ENCODE measurements at places on chromosomes 1 and 21.

DNA sequence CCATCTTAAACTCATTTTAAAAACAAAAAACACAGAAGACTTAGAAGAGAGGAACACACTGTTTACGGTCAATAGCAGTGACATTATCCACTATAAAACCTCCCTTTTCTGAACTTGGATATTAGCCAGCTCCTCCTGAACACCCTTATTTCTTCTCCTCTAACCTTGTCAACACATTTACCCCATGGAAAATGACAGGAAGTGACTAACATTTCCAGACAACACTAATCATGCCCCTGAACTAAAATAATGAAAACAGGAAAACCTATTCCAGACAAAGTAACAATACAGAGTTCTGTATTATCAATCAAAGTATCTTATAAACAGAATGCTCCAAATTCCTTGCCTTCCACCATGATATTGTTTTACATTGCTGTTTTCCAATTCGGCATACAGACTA is 45.3 kb downstream of the PALMD start:
- DNase-seq, result no peak

DNA sequence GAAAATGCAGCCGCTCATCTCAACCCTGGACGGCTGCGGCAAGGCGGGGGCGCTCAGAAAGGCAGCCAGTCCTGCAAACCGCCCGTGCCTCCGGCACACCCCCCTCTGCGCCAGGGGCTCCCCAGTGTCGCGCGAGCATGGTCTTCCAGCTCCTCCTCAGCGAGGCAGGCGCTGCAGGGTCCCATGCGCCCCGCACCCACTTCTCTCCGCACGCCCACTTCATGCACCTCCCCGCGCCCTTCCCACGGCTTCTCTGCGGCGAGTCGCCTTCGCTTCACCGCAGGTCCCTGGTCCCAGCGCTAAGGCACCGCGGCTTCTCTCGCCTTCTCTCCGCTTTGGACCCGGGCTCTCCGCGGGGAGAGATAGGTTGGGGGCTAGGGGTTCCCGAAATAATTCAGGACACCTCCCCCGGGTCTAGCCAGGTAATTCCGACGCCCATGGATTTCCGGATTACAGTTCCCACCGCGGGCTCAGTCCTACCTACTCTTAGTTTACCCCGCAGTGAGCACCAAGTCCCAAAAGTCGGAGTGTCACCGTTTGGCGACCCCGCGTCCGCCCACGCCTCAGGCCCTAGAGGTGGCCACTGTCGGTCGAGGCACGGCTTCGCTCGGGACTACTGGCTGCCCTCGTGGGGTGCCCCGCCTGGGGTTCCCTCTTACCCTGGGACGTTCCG is 67.5 kb downstream of the SYT2 start:
- DNase-seq, result no peak

- DNase-seq, result no peak
Observed at GRCh38 chr1:191099696-191100095, 622.0 kb upstream of the BRINP3 start.

DNA sequence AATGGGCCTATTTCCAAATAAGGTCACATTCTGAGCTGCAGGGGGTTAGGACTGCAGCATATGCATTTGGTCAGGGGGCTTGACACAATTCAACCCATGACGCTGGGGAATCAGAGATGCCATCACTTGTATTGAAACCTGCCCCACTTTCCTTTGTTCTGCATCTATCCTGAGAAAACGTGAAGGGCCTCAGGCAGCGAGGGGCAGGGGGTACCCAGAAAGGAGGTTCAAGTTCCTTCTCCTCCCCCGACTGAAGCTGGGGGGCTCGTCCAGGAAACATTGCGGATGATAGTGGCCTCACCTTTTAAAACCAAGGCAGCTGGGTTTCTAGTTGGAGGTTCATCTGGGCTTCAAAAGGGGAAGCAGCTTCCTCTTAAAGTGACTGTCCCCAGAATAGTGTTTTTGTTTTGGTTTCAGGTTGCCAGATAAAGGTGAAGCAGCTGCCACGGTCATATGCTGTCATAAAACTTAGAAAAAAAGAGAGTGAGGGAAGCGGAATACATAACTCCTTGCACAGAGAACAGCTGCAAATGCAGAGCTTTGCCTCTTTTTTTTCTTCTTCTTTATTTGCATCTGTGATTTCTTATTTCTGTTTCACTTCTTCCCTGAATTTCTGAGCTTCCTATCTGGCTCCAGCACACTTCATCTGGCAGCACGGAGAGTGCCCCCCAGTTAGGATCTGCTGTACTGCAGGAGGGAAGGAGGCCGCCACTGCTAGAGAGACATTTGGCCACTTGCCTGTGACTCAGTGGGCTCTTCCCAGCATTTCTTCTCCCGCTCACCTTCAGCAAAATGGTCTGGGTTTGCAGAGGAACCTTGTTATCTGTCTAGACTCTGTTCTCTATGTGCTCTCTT is 142.0 kb downstream of the AJAP1 start:
- DNase-seq, result no peak

DNA sequence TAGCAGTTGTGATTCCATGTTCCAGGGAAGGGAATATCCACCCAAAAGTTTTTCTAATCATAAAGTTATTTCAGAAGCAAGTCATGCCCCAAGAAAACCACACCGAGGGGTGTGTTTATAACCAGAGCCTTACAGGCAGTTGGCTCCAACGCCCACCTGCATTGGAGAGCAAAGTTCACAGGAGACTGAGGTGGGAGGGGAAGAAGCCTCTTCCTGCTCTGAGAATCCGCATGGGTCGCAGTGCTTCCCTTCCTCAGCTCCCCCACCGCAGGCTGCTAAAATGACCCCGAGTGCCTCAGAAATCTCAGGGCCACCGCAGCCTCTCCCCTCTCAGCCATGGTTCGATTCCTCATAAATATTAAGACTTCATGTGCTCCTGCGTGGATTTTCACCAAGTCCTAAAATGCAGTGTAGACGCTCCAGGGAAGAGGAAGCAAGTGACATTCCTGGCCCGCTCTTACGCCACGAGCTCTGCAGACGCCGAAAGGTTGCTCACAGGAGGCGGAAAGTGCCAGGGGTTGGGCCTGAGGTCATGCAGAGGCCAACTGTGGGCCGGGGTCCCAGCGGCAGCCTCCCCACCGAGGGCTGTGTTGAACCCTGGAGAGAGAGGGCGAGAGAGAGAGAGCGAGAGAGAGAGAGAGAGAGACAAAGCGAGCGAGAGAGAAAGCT is 13.4 kb upstream of the SPSB1 start:
- no peak for DNase-seq

- no peak for DNase-seq
Observed at GRCh38 chr1:95396557-95396956, 162.5 kb downstream of the RWDD3 start.

DNA sequence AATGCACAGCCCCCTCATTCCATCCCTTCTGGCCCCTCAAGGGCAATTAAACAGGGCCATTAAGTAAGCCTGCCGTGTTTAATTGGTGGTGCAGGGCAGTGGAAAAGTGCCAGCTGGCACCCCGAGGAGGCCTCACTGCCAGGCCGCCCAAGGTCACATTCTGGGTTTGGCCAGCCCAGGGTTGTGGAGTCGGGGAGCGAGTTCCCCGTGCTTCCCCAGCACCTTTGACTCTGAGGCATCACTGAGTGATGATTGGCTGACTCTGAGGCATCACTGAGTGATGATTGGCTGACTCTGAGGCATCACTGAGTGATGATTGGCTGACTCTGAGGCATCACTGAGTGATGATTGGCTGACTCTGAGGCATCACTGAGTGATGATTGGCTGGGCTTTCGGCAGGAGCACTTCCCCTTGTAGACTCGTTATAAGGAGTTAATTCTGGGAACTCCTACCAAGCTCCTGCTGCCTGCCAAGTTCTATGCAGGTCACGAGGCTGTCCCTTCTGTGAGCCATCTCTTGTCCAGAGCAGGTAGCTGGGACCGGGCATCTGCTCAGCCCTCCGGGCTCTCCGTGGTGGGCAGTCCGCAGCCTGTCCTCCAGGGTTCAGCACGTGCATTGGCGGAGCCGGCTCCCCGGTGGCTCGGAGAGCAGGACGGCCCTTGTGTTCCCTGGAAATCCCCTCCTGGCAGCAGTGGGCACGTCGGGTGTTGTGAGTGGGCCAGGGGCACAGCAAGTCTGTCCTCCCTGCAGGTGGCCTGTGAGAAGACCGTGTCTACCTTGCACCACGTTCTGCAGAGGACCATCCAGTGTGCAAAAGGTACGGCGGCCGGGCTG is 20.9 kb downstream of the CSTB start:
- DNase-seq, result no peak

DNA sequence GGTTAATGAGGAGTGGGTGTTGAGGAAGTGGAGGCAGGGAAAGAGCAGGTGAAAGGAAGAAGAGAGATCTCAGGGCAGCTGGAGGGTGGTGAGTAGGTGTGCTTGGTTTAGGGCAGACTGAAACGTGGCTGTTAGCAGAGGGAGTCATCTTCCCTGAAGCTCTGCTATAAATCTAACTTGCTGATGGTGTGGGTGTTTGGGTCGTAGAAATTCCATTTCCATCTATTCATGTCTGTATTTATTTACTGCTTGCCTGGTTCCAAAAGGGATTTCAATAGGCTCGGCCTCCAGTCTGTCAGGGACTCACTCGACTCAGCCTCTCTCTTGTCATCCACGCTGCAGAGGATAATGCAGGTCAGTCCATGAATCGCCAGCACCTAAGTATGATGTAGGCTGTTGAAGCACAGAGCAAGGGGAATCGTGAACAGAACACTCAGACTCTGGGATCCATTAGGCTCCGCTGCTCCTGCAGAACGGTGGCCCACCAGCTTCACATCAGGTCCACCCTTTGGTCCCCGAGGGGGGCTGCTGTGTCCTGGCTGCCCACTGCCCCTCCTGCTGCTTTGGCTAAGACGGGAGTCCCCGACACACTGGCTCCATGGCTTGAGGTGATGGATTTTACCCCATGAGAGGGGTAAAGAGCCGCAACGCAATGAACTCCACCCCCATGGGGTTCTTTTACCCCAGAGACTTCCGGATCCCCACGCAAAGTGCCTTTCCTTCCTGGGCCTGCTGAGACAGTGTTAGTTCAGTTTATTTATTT is 156.2 kb downstream of the RHOU start:
- DNase-seq, result no peak

DNA sequence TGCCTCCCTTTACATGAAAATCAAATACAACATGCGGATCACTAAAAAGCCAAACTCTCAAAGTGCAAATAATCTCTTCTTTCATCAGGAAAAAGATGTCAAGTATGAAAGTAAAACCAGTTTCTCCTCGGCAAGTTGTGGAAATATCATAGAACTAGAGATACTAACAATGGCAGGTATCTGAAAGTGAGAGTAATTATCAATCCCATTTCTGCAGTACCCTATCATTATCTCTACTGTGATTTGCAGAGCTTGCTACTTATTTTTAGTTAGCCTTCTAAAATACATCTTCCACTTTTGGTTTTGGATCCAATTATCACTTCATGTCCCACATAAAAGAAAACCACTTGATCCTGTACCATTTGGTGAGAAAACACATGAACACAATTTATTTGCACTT is 3.0 kb downstream of the TP53BP2 start:
- no peak for DNase-seq

DNA sequence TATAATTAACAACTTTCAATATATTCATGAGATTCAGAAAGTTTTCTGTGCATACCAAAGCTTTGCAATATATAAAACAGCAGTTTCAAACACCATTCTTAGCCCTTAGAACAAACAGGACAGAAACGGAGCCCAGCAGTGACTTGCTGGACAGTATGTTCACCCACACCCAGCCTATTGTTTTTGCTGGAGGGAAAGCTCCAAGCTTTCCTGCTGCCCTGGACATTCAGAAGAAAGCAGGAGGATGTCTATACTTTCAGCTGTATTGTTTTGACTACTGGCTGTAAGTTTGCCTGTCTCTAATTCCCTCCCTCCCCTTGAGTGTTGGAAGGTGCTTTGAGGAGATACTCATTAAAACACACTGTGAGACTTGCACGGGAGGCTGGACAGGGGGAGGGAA is 9.6 kb downstream of the DENND2C start:
- no peak for DNase-seq

DNA sequence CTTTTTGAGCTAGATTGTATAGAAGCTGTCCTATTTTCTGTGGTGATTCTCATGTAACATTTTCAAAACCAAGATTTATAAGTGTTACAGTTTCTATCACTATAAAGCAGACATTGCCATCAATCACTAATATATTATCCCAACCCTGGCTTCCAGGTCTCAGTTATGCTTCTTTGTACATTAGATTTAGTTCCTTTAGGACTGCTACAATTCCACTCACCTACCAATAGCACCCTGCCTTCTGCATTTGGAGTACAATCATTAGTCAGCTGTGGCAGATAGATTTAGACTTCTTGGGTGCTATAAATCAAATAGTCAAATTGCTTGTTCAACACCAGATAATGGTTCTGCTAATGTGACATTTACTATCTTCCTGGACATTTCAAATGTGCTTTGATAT is 281.6 kb downstream of the BRINP3 start:
- no peak for DNase-seq

DNA sequence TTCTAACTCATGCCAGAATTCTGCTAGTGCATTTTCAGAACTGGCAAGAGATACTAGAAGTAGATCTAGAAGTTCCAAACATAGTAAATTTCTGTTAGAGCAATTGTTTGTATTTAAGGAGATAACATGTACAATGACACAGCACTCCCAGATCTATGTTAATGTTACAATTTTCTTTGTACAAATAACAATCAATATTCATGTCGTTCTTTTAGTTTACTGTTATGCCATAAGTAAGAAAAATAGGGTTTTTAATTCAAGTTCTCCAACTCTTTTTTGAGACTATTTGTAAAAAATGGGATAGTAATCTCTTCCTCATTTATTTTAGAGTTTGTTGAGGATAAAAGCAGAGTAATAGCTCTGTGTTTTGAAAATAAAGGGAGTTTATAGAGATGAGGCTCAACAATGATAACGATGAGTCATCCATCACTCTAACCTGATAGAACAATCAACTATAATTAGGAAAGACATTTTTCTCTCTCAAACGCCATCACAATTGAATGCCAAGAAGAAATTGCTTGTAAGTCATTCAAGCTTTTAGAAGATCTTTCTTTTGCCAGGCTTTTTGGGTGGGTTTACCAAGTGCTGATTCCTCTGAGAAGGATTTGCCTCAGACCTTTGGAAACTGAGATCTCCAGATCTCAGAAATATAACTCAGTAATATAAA is 638 bp downstream of the CD84 start:
- DNase-seq, result no peak

DNA sequence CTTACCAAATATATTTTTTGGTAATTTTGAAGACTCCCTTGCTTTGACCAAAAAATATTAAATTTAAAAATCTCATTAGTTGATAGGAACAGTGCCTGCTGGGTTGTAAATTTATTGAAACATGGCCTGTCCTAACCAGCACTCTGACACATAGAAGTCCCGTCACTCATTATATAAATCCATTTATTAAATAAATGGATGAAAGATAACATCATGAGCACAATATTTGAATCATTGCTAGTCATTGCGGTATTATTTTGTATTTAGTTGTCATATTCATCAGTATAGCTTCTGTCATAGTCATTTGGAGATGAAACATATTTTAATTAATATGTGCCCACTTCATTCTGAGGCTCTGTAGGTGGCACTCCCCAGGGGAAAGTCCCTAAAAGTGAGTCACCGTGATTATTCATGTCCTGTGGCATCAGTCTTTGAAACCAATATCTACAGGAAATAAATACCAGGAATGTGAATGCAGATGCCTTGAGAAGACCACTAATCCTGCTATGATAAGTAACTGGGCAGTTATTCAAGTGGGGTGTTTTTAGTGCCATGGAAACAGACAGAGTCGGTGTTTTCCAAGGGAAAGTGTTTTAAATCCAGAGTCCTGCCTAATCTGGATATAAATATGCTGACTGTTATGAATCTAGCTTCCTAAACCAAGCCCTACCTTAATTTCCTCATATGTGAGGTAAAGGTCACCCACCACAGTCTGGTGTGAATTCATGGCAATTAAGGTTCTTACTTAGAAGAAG is 302.0 kb downstream of the DUSP10 start:
- DNase-seq, result no peak

- DNase-seq, result no peak
Observed at GRCh38 chr1:70910013-70910412, 137.6 kb downstream of the PTGER3 start.

Measured in KBM-7 (cell line).